ENCODE measurements at places on chromosomes 7 and 10.

- no peak for DNase-seq
Measured at GRCh38 chr10:85149766-85150165, 821.4 kb downstream of the CCSER2 start.

- DNase-seq, result no peak
Measured at GRCh38 chr10:71598621-71599055, 120.9 kb downstream of the C10orf105 start.

- DNase-seq, result no peak
Measured at GRCh38 chr7:151625606-151626005, 105.9 kb upstream of the RHEB start.

DNA sequence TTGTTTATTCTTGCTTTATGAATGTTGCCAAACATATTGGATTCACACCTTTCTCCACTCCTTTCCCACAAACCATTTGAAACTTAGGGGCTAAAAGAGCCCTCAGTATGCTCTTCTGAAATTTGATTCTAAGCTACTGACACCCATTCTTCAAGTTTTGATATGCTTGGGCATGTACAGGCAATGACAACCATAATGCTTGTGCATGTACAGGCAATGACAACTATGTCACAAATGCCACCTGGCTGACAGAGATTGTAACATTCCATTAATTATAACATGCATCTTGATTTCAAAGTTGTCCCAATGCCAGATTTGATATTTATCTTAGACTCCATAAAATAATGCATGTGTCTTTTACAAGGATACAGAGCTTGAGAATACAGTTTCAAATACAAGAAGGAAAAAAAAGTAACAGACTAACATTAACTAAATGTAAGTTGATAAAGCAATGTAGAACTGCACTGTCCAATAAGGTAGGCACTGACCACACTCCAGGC, 17.5 kb upstream of the CDK1 start:
- no peak for DNase-seq

- DNase-seq, result no peak
Measured at GRCh38 chr7:30429156-30429530, 49.4 kb downstream of the NOD1 start.

GRCh38 chr10:132563485-132564248, 26.1 kb downstream of the INPP5A start:
- DNase-seq, result no peak

GRCh38 chr7:99666013-99666395, 13.8 kb downstream of the CYP3A5 start:
- no peak for DNase-seq

DNA sequence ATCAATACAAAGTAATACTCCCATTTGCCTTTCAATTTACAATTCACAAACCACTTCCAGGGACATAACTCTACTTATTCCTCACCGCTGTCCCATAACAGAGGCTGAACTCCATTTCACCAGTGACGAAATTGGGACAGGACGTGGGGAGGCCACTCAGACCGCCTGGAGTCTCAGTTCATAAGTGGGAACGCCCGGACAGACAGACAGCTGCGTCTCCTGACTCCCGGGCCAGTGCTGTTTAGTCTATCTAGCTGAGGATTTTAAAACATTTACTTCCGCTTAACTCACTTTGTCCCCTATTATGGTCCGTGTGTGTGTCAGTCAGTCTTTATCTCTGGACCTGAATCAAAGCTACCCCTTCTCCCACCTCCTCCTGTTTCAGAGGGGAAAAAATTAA, 67.4 kb upstream of the ZNF438 start:
- DNase-seq, result no peak

DNA sequence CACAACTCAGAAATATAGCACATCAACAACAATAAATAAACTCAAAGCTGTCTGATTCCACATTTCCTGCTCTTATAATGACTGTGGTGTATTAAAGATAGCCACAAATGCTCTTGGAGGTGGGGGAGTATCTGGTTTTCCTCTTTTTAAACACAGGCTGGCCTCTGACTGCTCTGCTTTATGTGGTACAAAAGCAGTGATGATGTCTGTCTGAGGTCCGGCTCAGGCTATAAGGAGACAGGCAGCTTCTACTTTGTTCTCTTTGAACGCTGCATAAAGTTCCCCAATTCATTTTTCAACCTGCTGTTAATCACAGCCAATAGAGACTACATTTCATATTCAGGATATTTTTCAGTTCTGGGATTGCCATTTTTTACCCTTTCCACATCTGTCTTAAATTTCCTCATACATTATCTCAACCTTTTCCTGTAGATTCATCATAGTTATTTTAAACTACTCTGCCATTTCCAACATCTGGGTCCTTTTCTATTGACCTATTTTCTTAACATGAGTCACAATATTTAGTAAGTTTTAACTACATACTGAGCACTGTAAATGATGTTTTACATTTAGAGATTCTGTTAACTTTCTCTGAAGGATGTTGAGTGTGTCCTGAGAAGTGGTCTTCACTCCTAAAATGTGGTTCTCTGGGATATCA, 64.9 kb downstream of the CRPPA start:
- no peak for DNase-seq

DNA sequence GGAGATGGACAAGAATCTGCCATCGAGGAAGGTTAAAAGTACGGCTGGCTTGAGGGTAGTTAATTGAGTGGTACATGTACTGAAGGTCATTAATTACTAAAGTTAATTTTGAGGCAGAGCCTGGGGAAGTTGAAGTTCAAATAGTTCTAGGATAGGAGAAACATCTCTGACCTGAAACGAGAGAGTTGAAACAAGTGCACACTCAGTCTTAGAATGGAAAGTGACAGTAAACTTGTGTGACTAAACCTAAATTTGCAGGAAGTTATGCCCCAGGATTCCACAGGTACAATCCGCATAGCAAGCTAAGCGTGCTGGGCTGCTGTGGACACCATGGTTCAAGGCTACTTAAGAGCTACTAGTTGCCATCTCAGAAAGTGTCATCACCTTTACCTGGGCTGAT, 209.9 kb downstream of the CHCHD3 start:
- DNase-seq, result no peak

DNA sequence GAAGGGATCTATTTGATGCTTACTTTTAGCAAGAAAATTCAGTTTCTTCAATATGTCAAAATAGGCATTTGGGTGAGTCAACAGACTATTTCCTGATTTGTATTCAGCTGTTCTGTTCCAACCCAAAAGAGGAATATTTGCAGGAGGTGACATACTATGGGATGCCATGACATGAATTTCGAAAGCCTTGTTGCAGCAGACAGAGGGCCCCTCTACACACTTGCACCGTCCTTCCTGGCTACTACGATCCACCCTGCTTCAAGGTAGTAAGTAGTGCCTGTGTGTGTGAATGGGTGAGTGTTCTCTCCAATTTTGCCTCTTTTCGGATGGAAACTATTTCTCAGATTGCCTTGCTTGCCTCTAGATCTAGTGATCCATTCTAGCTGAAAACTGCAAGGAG, 413.0 kb upstream of the ADARB2 start:
- no peak for DNase-seq

DNA sequence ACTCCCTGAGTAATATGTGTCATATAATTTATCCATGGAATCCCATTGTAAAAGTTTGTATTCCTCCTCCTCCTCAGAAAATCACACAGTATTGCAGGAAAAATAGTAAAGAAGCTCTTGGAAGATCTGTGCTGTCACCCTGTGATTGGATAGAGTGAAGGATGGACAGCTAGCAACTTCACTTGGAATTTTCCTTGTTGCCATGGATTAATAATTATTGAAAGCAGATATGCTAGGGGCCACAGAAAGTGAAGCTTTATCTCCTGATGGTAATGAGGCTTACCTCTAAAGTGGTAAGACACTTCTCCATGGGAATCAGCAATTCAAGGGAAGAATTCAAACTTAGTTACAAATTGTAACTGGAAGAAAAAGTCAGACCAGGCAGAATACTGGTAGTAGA, 48.8 kb downstream of the PHYHIPL start:
- no peak for DNase-seq

GRCh38 chr7:36661135-36661840, 63.0 kb downstream of the AOAH start:
- no peak for DNase-seq

- DNase-seq, result no peak
Measured at GRCh38 chr10:105356626-105357025, 715.5 kb downstream of the SORCS3 start.

- DNase-seq, result no peak
Measured at GRCh38 chr7:49297958-49298357, 373.6 kb downstream of the CDC14C start.

- DNase-seq, result no peak
Measured at GRCh38 chr10:73894245-73894971, 16.5 kb upstream of the PLAU start.

DNA sequence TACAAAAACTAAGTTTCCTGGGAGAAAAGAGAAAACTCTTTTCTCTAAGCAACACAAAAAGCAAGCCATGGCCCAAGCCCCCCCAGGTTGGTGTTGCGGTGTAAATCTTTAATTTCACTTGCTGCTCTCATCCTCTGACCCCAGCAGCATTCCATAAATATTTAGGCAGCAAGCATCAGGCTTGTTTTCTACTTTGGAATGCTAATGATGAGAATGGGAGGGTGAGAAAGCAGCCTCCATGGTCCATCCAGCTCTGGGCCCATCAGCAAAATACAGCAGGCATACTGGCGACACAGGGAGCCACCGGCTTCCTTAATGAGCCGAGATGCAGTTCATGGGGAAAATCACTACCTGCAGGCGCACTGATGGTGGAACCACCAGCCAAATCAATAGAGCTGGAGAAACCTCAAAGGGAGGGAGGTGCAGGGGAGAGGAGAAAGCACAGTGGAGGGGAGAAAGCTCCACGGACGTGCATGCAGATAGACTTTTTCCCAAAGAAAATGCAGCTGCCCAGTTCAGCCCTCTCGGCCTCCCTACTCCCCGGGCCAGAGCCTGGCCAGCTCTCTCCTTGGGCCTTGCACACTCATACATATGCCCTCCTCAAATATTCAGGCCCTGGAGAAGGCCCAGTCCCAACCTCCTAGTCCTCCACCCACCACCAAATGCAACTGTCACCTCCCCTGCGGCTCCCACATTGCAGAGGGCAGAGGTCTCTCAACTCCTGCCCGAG, 131.9 kb downstream of the GRID1 start:
- DNase-seq, result no peak

DNA sequence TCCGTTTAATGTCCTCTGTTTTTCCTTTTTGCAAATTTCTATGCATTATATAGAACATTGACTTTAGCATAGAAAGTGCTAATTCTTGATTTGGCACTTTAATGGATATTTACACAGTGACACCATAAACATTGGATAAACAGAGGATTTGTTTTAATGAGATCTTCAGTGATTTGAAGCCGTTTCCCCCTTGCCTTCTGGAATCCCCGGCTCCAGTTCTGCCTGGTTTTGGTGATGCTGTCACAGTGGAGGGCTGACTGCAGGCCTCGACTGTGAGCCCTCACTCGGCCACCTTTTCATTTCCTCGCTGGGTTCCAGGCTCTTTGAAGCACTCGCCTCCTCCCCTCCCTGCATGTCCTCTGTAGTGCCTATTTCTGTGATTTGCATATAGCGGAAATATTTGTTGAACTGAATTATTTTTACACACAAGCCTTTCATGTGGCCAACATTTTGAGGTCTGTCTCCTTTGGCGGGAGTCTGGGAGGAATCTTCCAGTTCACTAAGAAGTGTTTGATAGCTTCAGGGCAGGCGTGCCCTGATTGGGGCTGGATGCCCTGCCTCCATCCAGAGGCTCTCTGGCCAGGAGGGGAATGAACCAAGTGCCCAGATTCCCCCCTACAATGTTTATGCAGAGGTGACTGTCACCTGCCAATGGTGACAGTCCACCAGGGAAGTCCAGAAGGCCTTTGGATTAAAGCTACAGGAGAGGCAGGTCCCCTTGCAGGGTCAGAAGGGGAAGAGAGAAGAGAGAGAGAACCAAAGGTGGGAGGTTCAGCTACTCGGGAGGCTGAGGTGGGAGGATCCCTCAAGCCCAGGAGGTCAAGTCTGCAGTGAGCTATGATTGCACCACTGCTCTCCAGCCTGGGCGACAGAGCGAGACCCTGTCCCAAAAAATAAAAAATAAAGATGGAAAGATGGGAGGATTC, 67.5 kb downstream of the CUX1 start:
- peak; percentile 7 for DNase-seq

DNA sequence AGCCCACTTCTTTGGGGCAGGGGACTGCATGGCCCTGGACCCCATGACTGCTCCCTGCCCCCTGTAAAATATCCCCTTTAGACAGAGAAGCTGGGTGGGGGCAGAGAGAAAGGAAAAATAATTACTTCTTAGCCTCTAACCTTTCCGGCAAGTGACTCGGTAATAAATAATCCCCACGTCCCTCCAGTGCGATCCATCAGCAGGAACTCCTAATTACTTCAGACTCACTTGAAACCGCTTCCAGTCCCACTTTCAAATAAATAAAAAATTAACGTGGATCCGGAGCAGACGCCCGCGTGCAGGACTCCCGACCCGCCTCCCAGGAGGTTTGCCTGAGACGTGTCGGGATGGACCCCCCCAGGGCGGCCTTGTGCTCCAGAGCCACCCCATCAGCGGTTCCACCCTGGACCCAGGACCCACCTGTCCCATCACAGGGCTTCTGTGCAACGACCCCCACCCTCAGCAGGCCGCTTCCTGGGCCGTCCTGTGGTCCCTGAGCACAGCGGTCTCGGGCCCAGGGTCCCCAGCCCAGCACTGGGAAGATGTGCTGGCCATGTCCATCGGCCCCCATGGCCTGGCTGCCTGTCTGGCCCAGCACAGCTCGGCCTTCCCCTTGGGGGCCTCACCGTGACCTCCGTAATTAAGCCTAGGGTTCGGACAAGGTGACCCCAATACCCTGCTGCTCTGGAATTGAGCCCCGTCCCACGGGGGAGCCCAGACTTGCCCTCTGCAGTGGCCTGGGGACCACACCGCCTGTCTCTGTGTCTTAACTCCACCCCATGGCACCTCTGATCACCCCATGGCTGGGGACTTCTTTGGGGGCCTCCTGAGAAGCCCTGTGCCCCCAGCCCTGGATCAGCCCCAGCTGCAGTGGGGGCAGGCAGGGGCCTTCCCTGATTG, 108.0 kb downstream of the UNCX start:
- no peak for DNase-seq

Data from activated CD4-positive, alpha-beta T cell treated with anti-CD3 and anti-CD28 coated beads, Interleukin-2, amount 50 U/mL, for 1 hour (primary cell).